ENCODE measurements at places on chromosomes 6 and 20.

DNA sequence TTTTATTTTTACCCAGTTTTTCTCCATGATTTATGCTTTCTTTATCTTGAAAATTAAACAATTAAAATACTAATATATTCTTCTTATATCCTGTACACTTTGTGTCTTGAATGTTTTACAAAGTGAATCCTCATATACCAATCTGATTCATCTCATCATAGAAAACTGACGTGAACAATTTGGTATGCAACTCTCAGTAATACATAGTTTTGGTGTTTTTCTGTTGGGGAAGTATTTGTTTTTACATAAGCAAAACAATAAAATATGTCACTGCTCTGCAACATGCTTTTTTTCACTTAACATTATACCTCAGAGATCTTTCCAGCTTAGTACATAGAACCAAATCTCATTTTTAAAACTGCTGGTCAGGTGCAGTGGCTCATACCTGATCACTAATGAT is 14.7 kb downstream of the DNAAF9 start:
- no peak for DNase-seq

DNA sequence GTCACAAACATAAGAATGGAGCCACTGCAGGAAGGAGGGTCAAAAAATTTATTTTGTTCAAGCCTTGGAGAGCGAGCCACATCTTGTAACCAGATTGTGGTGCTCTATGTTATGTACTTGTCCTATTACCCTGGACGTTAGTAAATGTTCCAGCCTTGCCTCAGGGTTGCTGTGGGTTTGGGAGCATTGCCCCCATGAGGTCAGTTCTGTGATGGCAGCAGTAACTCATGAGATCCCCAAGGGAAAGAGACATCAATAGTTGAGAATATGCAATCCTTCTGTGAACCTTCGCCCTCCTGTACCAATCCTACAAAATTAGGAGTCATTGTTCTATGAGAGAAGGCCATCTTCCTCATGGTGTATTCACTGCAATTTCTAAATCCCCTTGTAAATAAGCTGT is 16.4 kb upstream of the CFAP206 start:
- no peak for DNase-seq

DNA sequence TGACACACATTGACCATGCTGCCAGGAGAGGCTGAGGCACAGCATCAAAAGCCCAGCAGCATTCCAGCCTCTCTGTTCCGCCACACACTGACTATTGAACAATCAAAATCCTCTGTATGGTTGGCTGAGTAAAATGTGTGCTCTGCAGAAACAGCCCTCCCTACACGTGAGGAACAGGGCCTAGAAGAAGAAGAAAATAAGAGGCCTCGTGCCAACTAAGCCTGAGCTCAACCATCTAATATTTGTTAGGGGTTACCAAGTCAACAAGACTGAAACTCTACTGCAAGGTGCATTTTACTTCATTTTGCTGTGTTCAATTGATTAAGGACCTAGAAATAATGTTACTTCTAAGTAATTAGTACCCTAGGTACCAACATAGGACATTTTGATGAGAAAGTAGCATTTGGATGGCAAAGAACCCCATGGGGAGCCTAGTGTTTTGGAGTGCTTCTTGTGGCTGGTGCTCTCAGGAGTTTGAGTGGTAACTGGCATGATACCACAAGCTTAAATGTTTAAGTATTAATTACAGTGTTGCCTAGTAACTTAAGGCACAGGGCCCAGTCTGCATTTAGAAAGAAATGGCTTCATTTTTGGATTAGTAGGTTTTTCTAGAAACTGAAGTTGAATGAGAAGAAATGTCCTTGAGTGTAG is 146.6 kb upstream of the PLN start:
- DNase-seq, result no peak

DNA sequence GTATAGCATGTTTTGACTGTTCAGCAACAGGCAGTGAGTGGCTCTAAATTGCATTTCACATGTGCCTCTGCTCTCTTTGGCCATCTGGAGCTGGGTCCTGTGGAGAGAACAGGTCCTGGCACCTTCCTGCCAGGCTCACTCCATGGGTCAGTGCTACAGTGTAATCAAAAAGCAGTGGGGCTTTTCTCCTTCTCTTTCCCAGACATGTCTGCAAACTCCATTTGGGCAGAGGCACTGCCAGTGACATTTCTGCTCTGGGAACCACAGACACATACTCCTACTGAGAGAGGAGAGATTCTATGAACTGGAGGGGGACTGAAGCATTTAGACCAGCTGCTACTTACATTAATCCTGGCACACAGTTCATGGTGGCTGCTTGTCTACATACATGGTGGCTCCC is 68.3 kb upstream of the TRAF3IP2 start:
- DNase-seq, result no peak

- DNase-seq, result no peak
Measured at GRCh38 chr6:27517928-27518787, 45.3 kb upstream of the ZNF184 start.

GRCh38 chr20:48164566-48165400 is 379.5 kb upstream of the SULF2 start:
- no peak for DNase-seq

- no peak for DNase-seq
Measured at GRCh38 chr6:157040191-157040590, 263.0 kb downstream of the ARID1B start.

DNA sequence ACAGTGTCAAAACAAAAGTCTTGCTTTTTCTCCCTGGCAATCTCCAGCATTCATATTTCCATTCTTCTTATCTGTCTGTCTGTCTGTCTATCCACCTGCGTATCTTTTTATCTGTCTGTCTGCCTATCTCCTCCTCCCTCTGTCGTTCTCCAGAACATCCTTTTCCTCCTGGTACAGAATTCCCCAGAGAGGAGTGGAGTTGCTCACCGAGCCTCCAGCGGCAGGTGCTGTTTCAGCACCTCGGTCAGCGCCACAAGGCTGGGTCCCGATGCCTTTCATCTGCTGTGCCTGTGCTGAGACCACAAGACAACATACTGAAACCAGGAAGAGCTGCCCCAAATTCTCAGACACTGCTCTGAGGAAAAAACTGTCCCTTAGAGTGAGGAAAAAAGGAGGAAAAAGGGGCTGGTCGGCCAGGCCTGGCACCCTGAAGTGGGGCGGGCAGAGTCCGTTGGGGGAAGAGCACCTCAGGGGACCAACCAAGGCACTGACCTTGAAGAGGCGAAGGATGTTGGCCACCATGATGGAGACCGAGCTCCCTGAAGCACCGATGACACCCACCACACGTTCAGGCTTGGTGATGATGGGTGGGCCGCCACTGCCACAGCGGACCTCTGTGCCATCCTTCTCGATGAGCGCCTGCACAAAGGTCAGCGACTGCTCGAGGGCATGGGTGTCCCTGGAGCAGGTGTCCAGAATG is 13.3 kb downstream of the GRM4 start:
- DNase-seq, result no peak

GRCh38 chr20:18614244-18614643 is 26.4 kb downstream of the DTD1 start:
- no peak for DNase-seq

DNA sequence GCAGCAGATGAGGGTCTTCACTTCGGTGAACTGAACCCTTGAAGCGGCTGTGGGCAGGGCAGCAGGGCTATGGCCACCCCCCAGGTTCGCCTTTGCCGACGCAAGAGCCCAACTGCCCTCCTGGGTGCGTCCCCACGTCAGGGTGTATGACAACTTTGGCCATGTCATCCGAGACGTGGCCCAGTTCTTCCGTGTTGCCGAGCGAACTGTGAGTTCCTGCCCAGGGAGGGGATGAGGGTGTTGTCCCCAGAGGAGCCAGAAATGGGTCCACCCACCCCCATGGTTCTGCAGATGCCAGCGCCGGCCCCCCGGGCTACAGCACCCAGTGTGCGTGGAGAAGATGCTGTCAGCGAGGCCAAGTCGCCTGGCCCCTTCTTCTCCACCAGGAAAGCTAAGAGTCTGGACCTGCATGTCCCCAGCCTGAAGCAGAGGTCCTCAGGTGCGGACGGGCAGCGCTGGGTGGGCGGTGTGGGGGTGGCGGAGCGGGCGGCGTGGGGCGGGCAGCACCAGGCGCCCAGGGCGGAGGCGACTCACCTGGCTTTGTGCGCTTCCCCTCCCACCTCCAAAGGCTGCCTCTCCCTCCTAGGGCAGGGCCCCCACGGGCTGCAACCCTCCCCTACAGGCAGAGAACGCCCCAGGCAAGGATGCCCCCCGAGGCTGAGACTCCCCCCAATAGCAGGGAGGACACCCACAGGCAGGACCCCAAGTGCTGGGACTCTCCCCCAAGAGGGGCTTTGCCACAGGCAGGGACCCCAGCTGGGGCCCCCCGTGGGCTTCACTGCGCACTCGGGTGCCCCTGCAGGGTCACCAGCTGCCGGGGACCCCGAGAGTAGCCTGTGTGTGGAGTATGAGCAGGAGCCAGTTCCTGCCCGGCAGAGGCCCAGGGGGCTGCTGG is 6.2 kb upstream of the TNFRSF6B start:
- DNase-seq, result no peak

DNA sequence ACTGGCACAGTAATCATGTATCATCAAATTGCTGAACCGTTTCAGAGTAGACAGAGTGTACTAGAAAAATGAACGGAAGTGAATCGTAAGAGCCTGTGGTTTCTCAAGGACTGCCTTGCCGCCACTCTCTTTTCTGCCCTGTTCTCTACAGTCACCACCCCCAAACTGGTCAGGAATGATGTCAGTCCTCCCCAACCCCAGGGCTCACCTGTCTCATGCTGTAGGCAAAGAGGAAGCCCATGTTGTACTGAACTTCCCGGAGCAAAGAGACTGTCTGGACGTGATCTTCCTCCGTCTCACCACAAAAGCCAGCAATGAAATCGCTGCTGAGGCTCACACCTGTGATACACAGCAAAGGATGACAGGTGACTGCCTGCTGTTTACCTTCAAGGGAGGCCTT is 31.0 kb downstream of the CDK5RAP1 start:
- DNase-seq, result no peak

DNA sequence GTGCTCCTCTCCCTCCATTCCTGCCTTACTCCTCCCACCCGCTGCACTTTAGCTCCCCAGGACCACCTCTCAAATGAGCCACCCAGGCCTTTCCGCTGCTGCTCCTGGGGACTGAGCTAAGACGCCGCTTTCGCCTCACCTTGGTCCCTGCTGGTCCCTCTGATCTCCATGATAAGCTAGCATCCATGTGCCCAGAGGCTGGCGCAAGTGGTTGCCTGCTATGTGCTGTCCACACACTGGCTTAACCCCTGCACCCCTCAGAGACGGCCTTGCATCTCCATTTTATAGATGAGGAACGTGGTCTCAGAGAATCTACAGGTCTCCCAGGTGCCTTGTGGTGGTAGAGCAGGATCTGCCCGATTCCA is 160.1 kb upstream of the PMEPA1 start:
- DNase-seq, result no peak
